Mesothelial cell of epicardium (in vitro differentiated cells): ENCODE measurements at places on chromosomes 4 and X.

DNA sequence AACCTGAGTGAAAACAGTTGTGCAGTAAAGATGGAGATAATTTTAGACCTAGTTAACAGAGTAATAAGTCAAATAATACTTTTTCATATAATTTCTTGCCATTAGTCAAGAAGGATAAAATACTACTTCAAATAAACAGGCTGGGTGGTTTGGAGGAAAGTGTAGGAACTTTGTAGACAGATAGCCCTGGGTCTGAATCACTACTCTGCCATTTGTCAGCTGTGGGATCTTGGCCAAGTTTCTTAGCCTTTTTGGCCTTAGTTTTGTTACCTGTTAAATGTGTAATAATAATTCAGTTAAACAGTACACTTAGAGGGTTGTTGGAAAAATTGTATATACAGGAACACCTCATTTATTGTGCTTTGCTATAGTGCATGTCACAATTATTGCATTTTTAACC is 163.7 kb downstream of the NPNT start:
- no peak for DNase-seq

GRCh38 chrX:119690921-119691716 is 1.8 kb downstream of the SEPTIN6 start:
- DNase-seq, result no peak

DNA sequence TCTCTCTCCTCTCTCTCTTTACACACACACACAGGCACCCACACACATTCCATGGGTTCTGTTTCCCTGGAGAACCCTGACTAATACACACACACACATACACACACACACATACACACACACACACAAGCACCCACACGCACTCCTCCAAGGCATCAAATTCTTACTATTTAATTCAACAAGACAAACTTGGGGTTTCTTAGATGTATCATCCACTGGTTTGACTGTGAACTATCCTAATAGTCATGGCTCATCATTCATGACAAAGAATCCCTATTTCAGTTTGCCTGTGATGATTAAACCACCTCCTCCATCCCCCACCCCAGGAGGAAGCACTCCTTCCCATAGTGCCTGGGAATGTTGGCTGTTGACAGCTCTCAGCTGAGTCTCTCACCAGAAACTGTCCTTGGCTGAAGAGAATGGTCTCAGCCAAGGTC is 98.2 kb downstream of the USP46 start:
- no peak for DNase-seq

GRCh38 chr4:13266687-13267086 is 217.5 kb downstream of the RAB28 start:
- DNase-seq, result no peak

DNA sequence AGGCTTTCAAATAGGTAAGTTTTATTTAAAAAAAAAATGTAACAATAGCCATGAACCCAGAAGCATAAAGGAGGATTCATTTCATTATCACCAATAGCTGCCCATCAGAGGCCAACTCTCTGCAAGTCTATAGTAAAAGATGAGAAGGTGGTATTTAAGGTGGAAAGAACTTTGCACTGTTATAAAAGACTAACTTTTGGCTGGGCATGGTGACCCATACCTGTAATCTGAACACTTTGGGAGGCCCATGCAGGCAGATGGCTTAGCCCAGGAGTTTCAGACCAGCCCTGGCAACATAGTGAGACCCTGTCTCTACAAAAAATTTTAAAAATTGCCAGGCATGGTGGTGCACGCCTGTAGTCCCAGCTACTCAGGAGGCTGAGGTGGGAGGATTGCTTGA is 43.3 kb downstream of the RPS3A start:
- DNase-seq, result no peak

- no peak for DNase-seq
Observed at GRCh38 chrX:31061091-31061490, 10.8 kb downstream of the FTHL17 start.

- no peak for DNase-seq
Observed at GRCh38 chr4:53997898-53998297, 66.5 kb downstream of the CHIC2 start.

- DNase-seq, result no peak
Observed at GRCh38 chr4:165663411-165663810, 209.6 kb upstream of the TLL1 start.

- DNase-seq, result no peak
Observed at GRCh38 chr4:79425586-79425985, 17.6 kb upstream of the GK2 start.

DNA sequence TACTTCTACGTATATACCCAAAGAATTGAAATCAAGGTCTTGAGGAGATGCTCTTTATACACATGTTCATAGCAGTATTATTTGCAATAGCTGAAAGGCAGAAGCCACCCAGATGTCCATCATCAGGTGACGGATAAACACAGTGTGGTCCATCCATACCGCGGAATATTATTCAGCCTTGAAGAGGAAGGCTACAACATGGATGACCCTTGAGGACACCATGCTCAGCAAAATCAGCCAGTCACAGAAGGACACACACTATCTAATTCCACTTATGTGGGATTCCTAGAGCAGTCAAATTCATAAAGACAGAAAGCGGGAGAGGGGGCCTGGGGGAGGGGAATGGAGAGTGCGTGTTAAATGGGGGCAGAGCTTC is 44.5 kb downstream of the RGS12 start:
- DNase-seq, result no peak

GRCh38 chrX:57930051-57930450 is 19.8 kb upstream of the ZXDA start:
- DNase-seq, result no peak

DNA sequence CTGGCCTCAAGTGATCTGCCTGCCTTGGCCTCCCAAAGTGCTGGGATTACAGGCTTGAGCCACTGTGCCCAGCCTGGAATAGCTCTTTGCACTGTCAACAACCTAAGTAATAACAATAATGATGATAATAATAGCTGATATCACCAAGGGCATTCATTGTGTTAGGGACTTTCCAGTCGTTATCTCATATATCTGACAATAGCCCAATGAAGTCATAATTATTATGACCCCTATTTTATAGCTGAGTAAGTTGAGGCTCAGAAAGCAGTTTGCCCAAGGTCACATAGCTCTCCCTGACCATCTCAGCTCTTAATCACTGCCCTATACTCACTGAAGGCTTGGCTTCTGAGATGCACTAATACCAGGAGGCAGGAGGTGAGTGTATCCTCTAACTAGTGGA is 18.7 kb upstream of the MAP7D3 start:
- no peak for DNase-seq
